ENCODE measurements at places on chromosomes 5 and 9.

DNA sequence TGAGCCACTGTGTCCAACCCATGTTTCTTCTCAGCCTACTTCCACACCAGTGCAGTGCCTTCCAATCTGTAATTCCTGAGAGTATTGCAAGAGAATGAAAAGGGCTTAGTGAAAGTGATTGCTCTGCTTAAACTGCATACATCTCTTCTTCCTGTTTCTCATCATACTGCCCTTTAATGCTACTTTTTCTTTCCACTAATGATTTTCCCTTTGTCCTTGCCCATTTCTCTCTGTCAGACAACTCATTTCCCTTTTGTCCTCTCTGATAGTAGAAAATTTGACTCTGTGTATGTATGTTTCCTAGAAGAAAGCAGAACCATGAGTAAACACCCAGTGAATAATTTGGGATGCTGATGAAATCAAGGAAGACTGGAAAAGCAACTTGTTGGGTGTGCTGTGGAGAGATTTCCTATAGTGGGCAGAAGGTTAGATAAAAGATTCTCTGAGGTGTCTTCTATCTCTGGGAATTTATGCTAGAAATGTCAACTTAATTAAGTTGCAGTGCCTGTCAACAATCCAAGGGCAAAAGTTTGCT, 102.2 kb upstream of the CHD1 start:
- no peak for DNase-seq

- DNase-seq = no peak
These were observed 22.5 kb upstream of the RAD23B start for GRCh38 chr9:107260437-107261081.

GRCh38 chr9:105255421-105255820, 11.0 kb downstream of the SLC44A1 start:
- DNase-seq = no peak

GRCh38 chr9:6794936-6795335, 37.2 kb downstream of the KDM4C start:
- DNase-seq = no peak
